ENCODE measurements at places on chromosomes 5 and 9. TPM values are rescaled to one million over a fixed set of nuclear protein-coding genes. Genes with fewer than 3 reads are reported as not detected.
A peak's percentile ranks its signal among the peaks of the same experiment; 100 is the strongest.

GRCh38 chr5:61177070-61177469, 14.8 kb upstream of the SMIM15 start:
- no peaks in the 10 kb centered on the region for H3K27me3 ChIP-seq
- H3K4me1 ChIP-seq: no peaks in the 10 kb centered on the region
- no peaks in the 10 kb centered on the region for H3K36me3 ChIP-seq
- no peak for DNase-seq
- no peak overlapping the region for H3K4me3 ChIP-seq
- no peak overlapping the region for H3K27ac ChIP-seq

- no peaks in the 10 kb centered on the region for H3K4me1 ChIP-seq
- H3K4me3 ChIP-seq: no peak overlapping the region
- no peak overlapping the region for H3K27ac ChIP-seq
- DNase-seq: no peak
Measured at GRCh38 chr5:122154910-122155309, 25.6 kb downstream of the ZNF474 start.

GRCh38 chr5:134084022-134084565, 30.4 kb upstream of the TCF7 start:
- no peaks in the 10 kb centered on the region for H3K36me3 ChIP-seq
- H3K4me1 ChIP-seq: no peaks in the 10 kb centered on the region
- H3K27ac ChIP-seq: no peak overlapping the region
- no peak for DNase-seq
- H3K27me3 ChIP-seq: no peaks in the 10 kb centered on the region

GRCh38 chr9:134485653-134486052, 155.9 kb upstream of the COL5A1 start:
- H3K27ac ChIP-seq: no peak overlapping the region
- no peaks in the 10 kb centered on the region for H3K27me3 ChIP-seq
- no peaks in the 10 kb centered on the region for H3K36me3 ChIP-seq
- no peak overlapping the region for H3K4me3 ChIP-seq
- no peaks in the 10 kb centered on the region for H3K4me1 ChIP-seq

Gene RANBP17
- total RNA-seq: 5.8 TPM

Gene FAM120A
- 56.3 TPM for total RNA-seq

GRCh38 chr9:34500623-34501267, 22.0 kb downstream of the ENHO start:
- DNase-seq: peak; percentile 61
- H3K36me3 ChIP-seq: no peaks in the 10 kb centered on the region
- no peak overlapping the region for H3K27ac ChIP-seq
- H3K4me1 ChIP-seq: no peaks in the 10 kb centered on the region

Gene ESM1
- total RNA-seq: 0.65 TPM

DNA sequence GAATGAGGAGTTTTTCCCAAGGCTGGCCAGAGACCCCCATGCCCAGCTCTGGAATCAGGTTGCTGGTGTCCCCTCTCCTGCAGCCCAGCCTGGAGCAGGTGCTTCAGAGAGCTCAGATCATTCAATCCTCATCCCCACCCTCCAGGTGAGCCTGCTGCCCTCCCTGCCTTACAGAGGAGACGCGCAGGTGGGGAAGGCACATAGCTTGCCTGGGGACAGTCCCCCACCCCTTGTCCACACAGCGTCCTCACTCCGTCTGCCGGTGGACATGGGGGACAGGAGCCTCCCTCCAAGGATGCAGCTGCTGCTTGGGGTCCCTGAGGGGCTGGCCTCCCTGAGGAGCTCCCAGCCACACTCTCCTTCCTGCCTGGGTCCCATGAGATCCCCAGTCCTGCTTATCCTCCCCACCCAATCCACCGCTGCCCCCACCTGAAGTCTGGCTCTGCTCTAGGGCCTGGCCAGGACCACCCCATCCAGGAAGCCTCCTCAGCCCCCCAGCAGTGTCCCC, 17.1 kb upstream of the QSOX2 start:
- H3K27ac ChIP-seq: no peak overlapping the region
- H3K4me1 ChIP-seq: no peaks in the 10 kb centered on the region
- no peaks in the 10 kb centered on the region for H3K36me3 ChIP-seq
- DNase-seq: no peak
- no peaks in the 10 kb centered on the region for H3K27me3 ChIP-seq
- no peak overlapping the region for H3K4me3 ChIP-seq

GRCh38 chr5:124580925-124581737, 165.3 kb downstream of the ZNF608 start:
- no peaks in the 10 kb centered on the region for H3K36me3 ChIP-seq
- DNase-seq: peak; percentile 33
- H3K4me1 ChIP-seq: peaks cover 10% of the 10 kb centered on the region
- peak overlapping the region; percentile 58 for H3K27ac ChIP-seq

DNA sequence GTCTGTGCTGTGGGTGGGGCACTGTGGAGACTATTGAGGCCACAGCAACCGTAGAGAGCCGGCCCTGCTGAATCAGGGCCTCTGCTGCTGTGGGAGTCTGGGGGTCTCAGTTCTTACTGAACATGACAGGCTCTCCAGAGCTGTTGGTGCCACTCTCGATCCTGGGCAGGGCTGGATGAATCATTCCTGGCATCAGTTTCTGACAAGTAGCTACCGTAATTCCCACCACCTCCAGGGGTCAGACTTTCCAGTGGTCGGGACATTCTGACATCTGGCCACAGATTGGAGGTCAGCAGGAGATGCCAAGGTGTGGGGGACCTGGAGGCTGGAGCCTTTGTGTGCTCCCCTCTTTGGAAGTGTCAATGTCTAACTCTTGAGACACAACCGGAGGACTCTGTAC, 188.4 kb downstream of the IRX2 start:
- H3K4me3 ChIP-seq: no peak overlapping the region
- no peak for DNase-seq
- H3K36me3 ChIP-seq: no peaks in the 10 kb centered on the region
- no peaks in the 10 kb centered on the region for H3K27me3 ChIP-seq
- no peak overlapping the region for H3K27ac ChIP-seq

Gene ROPN1L
- total RNA-seq: 1.9 TPM

DNA sequence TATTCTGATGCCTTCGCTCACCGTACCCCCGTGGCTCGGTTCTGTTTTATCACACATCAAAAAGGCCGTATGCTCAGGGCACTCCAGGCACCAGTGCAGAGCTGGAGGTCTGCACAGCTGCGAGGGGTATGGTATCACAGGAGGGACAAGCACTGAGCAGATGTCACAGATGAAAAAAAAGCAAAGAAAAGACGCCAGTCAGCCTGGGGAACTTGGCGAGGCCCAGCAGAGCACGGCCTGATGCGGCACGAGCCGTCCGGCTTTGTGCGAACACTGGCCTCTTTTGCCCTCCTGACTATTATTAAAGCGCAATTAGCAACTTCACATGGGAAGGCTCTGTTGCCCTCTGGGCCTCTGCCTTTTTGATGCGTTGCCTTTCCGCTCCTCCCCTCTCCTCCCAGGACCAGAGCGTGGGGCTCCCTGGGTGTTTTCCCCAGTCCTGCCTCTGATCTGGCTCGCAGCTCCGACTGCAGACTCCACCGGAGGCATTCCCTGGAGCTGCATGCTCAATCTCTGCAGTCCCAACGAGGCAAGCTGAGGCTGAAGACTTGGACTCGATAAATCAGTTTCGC, 44.4 kb downstream of the AK8 start:
- no peak for DNase-seq
- no peak overlapping the region for H3K27ac ChIP-seq
- H3K36me3 ChIP-seq: no peaks in the 10 kb centered on the region
- H3K27me3 ChIP-seq: no peaks in the 10 kb centered on the region
- H3K4me3 ChIP-seq: no peak overlapping the region
- H3K4me1 ChIP-seq: no peaks in the 10 kb centered on the region

- H3K27ac ChIP-seq: no peak overlapping the region
- no peaks in the 10 kb centered on the region for H3K36me3 ChIP-seq
- no peaks in the 10 kb centered on the region for H3K27me3 ChIP-seq
- no peak for DNase-seq
Measured at GRCh38 chr9:16413509-16414016, 456.9 kb downstream of the BNC2 start.

DNA sequence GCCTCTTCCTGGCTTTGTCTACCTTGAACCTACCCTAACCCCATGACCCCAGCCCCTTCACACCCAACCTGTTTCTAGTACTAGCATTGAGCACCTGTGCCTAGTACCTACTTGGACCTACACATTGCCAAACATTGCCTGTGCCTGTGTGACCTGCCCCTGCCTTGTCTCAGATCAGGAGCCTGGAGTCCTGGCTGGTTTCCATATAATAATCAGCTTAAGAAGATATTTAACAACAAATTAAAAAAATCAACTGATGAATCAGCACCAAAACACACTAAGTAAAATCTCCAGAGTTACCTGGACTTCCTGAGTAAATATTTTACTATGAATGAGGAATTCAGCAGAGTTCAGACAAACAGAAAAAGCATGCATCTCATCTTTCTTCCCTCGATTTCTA, 17.7 kb downstream of the LPAR1 start:
- H3K4me1 ChIP-seq: no peaks in the 10 kb centered on the region
- no peaks in the 10 kb centered on the region for H3K27me3 ChIP-seq
- H3K36me3 ChIP-seq: no peaks in the 10 kb centered on the region
- H3K27ac ChIP-seq: no peak overlapping the region

DNA sequence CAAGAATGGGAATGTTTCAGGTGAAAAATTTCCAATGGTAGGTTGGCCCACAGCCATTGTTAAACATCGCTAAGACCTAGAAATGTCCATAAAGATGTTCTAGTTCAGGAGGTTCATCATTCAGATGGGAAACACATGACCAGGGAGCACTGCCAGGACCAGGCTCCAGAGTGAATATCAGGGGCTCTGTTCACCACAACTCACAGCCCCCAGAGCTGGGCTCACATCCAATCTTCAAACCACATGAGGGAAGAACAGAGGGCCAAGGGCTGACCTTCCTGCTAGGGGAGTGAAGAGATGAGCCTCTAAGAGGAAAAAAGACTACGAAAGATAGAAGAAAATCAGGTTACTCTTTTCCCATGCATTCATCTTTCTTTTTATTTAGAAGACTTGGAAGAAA, 205.8 kb downstream of the SEMA5A start:
- no peaks in the 10 kb centered on the region for H3K4me1 ChIP-seq
- H3K36me3 ChIP-seq: no peaks in the 10 kb centered on the region
- DNase-seq: no peak
- H3K4me3 ChIP-seq: no peak overlapping the region
- H3K27ac ChIP-seq: no peak overlapping the region

Gene LMX1B
- 0.24 TPM for total RNA-seq

Gene CSF1R
- 30.5 TPM for total RNA-seq

DNA sequence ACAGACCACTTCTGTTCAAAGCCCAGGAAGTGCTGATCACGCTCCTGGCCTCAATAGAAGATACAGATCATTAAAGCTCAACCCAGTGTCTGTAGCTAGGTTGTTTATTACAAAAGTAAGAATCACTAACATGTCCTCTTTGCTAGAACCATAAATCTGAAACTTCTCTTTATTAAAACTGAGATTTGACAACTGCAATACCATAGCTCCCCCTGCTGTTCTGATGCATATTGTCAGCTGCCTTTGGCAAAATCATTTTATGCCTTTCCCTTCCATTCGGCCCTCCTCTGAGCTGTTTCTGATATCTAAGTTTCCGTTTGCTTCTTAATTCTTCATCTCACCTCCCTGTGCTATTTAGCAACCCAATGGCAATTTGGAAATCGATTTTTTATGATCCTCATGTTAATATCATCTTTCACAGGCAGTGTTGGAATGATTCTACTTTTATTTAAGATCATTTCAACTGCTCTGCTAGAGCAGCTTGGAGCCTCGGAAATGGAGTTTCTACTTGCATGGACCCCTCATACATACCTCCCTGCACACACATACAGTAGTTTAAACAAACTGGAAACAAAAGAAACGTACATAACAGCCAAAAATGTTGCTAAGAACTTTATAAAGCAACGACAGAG, 998.8 kb downstream of the MAT2B start:
- H3K4me1 ChIP-seq: no peaks in the 10 kb centered on the region
- no peak overlapping the region for H3K4me3 ChIP-seq
- DNase-seq: no peak
- H3K36me3 ChIP-seq: no peaks in the 10 kb centered on the region
- no peak overlapping the region for H3K27ac ChIP-seq

Gene TMEM215
- total RNA-seq: 0.09 TPM

DNA sequence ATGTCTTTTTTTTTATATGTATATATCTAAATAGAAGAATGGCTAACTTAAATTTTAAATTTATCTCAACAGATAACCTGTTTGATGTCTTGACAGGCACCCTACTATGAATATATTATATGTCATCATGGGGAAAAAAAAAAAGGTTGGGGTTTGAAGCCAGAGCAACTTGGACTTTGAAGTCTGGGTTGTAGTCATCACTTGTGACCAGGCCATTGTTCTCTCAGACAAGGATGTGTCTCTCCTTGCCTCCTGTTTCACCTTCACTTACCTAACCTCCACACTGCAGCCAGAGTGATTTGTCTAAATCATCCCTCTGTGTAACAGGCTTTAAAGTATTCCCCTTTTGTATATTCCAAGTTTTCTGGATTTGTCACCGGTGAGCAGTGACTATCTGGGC, 56.7 kb upstream of the TNFSF8 start:
- H3K27me3 ChIP-seq: no peaks in the 10 kb centered on the region
- H3K4me1 ChIP-seq: no peaks in the 10 kb centered on the region
- no peak overlapping the region for H3K4me3 ChIP-seq
- no peak overlapping the region for H3K27ac ChIP-seq

GRCh38 chr9:90580576-90580975, 62.0 kb downstream of the DIRAS2 start:
- no peaks in the 10 kb centered on the region for H3K36me3 ChIP-seq
- H3K4me3 ChIP-seq: no peak overlapping the region
- H3K4me1 ChIP-seq: no peaks in the 10 kb centered on the region
- H3K27me3 ChIP-seq: no peaks in the 10 kb centered on the region

Gene IFNA21
- total RNA-seq: not detected

DNA sequence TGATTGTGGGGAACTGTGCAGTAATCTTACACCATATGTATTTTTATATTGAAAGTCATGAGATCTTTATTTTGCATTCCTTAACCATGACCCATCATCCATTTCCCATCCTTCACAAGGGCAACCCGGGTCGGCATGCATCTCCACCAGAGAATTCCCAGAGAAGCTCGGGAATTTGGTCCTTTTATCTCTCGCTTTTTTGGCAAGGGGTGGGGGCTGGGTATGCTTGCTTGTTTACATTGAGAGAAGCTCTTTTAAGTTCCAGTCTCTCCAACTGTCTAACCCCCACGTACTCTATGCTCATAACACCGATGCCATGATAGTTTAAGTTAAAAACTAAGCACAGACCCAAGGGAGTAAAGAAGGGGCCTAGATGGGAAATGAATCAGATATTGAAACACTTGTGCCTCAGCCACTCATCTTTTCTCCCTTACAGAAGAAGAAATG, 109.9 kb upstream of the NFIB start:
- no peak overlapping the region for H3K27ac ChIP-seq
- H3K4me1 ChIP-seq: no peaks in the 10 kb centered on the region
- H3K36me3 ChIP-seq: no peaks in the 10 kb centered on the region
- H3K27me3 ChIP-seq: no peaks in the 10 kb centered on the region

GRCh38 chr9:116280529-116280928, 126.9 kb downstream of the PAPPA start:
- H3K4me1 ChIP-seq: no peaks in the 10 kb centered on the region
- no peak overlapping the region for H3K27ac ChIP-seq
- no peak for DNase-seq
- H3K4me3 ChIP-seq: no peak overlapping the region
- H3K27me3 ChIP-seq: no peaks in the 10 kb centered on the region

Gene ICE1
- 12.7 TPM for total RNA-seq

- no peak overlapping the region for H3K4me3 ChIP-seq
- no peak for DNase-seq
- H3K36me3 ChIP-seq: no peaks in the 10 kb centered on the region
- H3K27ac ChIP-seq: no peak overlapping the region
- H3K4me1 ChIP-seq: no peaks in the 10 kb centered on the region
- H3K27me3 ChIP-seq: no peaks in the 10 kb centered on the region
Measured at GRCh38 chr9:68991457-68991856, 22.5 kb downstream of the PRKACG start.

Gene LRRC19
- 0.55 TPM for total RNA-seq

- H3K36me3 ChIP-seq: no peaks in the 10 kb centered on the region
- no peaks in the 10 kb centered on the region for H3K27me3 ChIP-seq
- no peak for DNase-seq
- peaks cover 14% of the 10 kb centered on the region for H3K4me1 ChIP-seq
- H3K4me3 ChIP-seq: no peak overlapping the region
- no peak overlapping the region for H3K27ac ChIP-seq
Measured at GRCh38 chr5:123787635-123788034, 275.7 kb downstream of the CSNK1G3 start.

Data from pancreas (tissue), 10 donors.